ENCODE measurements at places on chromosomes 3 and 15.

- no peak for DNase-seq
These were observed 299.6 kb downstream of the THSD4 start for GRCh38 chr15:71414853-71415252.

DNA sequence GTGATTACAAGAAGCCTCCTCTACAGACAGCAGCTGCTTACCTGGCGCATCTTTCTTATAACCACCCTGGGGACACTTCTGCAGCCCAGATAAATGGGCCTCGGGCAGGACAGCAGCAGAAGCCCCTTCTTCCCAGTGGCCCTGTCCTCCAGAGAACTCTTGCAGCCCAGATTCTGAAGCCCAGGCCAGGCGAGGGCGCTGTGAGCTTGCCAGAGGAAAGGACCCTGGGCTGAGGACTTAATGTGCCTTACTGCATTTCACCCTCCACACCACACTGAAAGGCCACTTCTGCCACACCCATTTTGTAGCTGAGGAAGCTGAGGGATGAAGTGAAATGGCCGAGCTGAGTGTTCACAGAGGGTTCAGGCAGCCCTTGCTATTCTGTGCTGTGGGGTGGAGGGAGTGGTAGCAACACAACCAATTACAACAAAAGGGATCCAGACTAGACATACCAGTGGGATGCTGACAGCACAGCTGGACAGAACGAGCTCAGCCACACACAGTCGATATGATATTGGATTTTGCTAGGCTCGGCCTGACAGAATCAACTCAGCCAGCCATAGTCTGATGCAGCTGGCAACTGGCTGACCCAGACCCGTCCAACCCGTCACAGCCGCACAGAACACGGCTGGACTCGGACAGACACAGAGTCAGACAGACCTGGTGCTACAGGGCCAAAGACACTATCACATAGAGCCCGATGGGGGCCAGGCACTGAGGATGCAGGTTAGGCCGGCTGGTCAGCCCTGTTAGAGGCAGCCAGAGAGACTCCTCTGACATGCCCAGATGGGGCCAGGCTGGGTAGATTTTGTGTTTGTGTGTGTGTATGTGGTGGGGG, 7.3 kb downstream of the ACOX2 start:
- DNase-seq: no peak

DNA sequence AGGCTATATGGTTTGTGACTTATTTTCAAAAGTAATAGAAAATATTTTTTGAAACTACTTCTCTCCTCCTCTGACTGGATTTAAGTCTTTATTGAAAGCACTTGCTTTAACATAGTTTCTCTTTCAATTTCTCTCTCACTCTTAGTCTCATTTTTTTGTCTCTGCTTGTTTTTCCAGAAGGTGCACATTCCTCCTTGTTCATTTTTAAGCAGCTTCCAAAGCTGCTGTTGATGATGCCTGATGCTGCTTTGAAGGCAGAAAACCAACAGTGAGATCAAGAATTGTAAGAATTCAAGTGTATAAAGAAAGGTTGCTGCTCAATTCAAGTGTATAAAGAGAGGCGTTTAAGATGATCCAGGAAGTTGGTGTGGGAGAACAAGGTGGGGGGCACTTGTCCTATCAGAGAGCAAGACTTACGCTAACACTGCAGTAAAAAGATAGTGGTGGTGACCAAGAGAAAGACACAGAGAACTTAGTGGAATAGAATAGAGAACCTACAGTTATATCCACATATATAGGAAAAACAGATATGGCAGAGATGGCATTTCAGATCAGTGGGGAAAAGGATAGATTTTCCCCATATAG, 12.1 kb downstream of the NR2C2 start:
- DNase-seq: no peak

DNA sequence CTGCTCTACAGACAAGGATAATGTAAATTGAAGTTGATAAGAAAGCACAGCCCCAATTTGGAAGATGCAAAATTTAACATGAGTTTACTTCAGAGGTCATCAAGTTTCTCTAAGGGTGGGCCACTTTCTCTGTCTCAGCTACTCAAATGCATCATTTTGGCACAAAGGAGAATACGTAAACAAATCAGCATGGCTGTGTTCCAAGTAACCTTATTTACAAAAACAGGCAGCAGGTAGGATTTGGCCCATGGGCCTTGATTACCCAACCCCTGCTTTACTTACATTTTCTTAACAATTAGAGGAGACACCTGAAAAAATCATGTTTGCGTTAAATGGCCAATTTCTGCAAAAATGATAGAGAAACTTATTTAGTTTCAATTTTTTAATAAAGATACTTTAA, 181.7 kb downstream of the GBE1 start:
- DNase-seq: no peak

GRCh38 chr3:48426944-48427629, 2.8 kb downstream of the PLXNB1 start:
- DNase-seq: no peak
